ENCODE measurements at places on chromosomes 6 and 20.

DNA sequence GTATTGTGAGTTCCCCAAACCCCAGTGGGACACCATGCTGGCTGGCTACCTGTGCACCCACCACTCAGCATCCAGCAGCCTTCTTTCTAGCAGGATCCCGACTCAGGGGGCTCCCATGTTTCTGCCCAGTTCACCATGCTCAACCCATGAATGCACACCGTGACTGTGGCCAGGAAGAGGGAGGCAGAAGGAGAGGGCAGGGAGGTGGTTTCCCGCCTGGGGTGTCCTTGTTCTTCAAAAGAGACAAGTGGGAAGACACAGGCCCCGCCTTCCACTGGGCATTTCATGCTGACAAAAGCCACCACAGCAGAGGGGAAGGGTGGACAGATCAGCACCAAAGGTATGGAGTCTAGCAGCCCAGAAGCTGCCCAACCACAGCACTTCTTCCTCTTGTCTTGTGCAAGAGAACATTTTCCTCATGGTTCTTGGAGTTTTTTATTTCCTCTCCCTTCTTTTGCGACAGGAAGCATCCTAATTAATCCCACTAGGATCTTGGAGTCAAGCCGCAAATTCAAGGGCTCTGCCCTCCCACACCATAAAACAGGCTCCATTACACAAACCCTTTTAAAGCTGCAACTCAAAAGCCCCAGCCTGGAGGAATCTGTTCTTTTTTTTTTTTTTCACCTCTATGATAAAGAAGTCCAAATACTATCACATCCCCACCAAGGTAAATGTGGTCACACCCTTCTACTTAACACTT, 13.5 kb upstream of the ANKRD60 start:
- no peak for DNase-seq

DNA sequence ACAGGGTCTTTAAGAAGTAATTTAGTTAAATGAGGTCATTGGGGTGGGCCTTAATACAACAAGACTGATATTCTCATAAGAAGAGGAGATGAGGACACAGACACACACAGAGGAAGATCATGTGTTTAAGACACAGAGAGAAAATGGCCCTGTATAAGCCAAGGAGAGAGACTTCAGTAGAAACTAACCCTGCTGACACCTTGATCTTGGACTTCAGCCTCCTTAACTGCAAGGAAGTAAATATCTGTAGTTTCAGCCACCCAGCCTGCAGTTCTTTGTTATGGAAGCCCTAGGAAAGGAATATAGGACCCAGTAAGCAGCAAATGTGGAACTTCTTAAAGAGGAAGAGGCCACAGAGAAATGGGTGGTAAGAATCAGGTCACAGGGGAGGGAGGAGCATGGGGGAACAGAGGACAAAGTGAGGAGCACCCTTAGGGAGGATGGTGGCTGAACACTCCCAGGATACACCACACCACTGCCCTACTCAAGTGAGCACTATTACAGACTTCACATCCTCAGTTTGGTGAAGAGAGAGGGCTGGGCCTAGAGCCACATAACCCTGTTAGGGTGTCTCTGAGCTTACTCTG, 762 bp downstream of the SIRPB1 start:
- DNase-seq, result no peak

DNA sequence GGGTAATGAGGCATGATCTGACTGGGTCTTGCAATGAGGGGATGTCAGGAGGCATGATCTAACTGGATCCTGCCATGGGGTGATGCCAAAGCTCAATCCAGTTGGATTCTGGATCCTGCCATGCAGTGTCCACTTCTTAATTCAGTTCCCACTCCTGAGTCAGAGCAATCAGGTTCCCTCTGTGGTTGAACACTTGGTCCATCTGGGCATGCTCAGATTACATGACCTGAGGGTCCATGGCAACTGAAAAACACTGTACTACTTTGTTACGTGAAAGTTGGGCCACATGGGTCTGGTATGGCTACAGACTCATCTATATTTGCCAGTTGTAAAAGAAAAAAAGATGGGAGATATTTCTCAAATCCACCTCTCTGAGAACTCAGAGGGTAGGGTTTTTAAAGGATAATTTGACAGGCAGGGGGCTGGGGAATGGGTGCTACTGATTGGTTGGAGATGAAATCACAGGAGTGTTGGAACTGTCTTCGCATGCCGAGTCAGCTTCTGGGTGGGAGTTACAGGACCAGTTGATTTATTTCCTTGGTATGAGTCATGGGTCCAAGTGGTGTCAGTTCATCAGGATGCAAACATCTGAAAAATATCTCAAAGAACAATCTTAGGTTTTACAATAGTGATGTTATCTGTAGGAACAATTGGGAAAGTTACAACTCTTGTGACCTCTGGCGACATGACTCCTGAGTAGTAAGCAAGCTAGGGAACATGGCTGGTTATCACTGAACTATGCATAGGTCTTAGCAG, 21.6 kb downstream of the C6orf163 start:
- DNase-seq, result no peak

DNA sequence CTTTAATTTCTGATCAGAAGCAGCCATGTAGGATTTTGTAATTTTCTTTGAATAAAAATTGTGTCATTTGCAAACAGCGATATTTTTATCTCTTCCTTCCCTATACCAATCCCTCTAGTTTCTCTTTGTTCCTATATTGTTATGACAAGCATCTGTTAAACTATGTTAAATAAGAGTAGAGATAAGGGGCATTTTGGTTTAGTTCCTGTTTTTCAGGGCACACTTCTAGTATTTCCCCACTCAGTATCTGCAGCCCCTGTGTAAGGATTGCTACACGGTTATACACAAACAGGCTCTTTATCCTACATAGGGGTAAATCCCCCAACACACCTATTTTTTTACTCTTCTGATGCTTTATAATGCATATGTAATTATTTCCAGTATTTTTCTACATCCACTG, 42.1 kb downstream of the TRERF1 start:
- no peak for DNase-seq

DNA sequence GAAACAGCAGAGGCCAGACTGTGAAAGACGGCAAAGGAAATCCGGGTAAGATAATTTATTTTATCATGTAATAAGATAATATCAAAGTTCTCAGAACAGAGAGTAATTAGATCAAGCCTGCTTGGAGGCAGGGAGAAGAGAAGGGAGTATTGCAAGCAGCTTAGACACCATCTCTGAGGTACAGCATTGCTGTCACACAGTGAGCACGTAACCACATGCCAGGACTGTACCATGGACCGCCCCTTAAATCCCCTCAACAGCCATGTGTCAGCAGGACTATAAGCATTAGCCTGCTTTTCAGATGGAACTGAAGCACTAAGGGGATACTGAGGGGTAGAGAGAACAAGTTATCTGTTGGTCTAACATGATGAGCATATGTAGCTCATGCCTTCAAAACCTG, 141.5 kb downstream of the C6orf118 start:
- no peak for DNase-seq

DNA sequence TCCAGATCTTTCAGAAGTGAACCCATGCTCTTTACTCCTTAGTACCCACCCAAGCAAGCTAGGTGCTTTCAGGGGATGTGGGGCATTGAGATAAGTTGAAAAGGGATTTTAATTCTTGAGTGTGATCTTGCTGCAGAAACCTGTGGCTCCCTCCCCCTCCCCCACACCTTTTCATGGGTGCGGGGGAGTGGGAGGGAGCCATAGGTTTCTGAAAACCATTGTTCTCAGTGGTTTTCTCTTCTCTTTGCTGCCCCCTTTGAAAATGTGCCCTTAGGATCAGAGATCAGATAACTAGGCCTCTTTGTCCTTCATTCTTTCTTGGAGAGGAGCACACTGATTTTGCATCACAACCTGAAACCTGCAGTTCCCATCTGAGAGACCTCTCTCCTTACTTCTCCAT, 2.4 kb downstream of the PCSK2 start:
- DNase-seq, result no peak

- no peak for DNase-seq
These were observed 119.9 kb upstream of the SLC22A16 start for GRCh38 chr6:110596354-110596753.

- no peak for DNase-seq
These were observed 17.5 kb downstream of the TMX4 start for GRCh38 chr20:8002056-8002455.

- DNase-seq, result no peak
These were observed 88.2 kb downstream of the PLG start for GRCh38 chr6:160790028-160790792.

GRCh38 chr6:49813248-49813647, 26.2 kb upstream of the PGK2 start:
- no peak for DNase-seq

- DNase-seq, result no peak
These were observed 54.8 kb downstream of the UTRN start for GRCh38 chr6:144339859-144340452.

GRCh38 chr6:501891-502601, 110.5 kb downstream of the IRF4 start:
- DNase-seq, result no peak

DNA sequence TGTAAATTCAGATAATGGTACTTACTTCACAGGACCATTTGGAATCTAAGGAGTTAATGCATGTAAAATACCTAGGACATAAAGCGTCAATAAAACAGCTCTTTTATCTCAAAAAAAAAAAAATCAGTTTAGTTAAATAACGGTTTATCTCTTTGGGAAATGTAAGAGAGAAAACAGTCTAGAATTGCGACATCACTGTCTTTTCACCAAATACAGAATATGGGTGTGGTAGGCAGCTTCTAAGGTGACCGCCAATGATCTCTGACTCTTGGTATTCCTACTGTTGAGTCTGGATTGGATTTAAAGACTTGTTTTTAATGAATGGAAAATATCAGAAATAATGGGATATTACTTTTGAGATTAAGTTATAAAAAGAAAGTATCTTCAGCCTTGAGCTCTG, 111.5 kb downstream of the EYS start:
- DNase-seq, result no peak
